ENCODE measurements at places on chromosomes 2 and 18.

DNA sequence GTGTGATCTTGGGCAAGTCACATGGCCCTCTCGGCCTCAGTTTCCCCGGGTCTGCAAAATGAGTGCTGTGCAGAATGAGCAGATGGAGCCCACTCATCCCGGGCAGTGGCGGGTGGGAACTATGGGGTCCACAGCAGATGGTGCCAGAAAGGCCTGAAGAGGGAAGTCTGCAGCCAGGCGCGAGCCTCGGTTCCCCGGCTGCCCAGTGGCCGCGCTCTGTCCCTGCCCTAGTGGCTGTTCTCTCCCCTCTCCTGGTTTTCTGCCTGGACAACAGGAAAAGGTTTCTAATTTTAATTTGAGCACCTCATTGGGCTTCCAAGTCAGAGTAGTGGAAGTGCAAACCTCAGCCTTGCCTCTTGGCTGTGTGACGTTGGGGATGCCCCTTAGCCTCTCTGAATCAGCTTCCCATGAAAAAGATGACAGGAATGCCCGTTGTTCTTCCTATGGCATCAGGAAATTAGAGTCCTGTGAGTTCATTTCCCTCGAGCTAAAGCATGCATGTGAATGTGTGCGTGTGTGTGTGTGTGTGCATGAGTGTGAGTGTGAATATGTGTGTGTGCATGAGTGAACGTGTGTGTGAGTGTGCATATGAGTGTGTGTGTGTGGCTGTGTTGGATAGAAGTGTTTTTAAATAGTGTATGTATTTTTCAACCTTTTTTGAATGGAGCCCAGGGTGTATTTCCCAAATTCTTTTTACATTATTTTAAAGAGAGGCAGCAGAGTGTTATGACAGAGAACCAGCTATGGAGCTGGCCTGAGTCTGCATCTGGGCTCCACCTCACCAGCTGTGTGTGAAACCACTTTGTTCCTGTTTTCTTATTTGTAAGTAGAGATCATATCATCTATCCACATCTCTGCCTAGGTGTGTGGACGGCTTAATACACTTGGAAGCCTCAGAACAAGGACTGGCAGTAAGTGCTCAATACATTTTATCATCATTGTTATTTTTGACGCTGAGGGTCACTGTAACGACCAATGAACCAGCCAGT, 41.3 kb downstream of the RRM2 start:
- ATAC-seq, result no peak

DNA sequence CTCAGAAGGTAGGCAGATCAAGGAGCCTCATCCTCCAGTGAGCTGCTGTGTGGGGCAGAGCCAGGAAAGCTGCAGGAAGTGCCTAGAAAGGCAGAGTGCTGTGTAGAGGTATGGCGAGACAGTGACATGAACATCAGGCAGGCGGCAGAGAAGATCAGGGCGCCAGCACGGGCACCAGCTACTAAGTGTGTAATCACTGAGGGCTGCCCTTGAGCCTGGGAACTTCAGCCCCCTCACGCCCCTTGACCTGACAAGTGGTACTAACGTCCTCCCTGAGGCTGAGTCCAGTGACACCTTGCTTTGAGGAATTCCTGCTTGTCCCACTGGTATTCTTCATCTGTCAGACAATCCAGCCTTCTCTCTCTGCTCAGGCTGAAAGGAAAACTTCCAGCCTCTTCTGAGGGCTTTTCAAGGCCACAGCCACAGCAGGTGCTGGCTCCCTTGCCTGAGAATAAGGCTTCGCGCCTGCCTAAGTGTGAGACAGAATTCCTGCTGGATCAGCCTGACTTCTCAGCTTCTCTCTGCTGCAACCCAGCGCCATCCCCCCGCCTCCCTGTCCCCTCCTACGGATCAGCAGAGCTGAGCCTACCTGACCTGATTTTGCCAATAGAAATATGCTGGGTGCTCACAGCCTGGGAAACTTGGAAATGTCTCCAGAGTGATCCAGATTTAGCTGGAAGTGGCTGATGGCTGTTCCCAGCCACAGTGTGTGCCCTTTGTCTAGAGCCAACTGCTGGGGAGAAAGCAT, 148.0 kb downstream of the SMAD7 start:
- ATAC-seq, result no peak

- ATAC-seq, result no peak
Measured at GRCh38 chr2:128558441-128558840, 239.8 kb upstream of the HS6ST1 start.

- peak; percentile 36 for ATAC-seq
Measured at GRCh38 chr2:130370490-130370889, 14.6 kb downstream of the PTPN18 start.

- ATAC-seq, result no peak
Measured at GRCh38 chr2:107148496-107148895, 262.5 kb upstream of the ST6GAL2 start.

DNA sequence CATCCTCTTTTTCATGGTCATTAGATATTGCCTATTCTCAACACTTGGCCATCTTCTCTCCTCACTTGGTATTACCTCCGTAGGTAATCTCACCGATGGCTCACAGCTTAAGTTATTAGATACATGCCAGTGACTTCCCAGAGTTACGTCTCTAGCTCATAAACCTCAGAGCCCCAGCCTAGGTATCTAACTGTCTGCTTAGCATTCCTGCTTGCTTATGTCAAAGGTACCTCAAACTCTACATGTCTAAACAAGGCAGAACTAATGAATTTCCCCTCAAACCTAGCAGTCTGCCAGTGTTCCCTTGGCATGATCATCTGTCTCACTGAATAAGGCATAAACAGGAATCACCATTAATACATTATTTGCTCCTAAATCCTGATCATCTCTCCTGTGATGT, 27.7 kb upstream of the ZNF638 start:
- ATAC-seq, result no peak

- no peak for ATAC-seq
Measured at GRCh38 chr2:37654419-37654818, 17.0 kb downstream of the CDC42EP3 start.

DNA sequence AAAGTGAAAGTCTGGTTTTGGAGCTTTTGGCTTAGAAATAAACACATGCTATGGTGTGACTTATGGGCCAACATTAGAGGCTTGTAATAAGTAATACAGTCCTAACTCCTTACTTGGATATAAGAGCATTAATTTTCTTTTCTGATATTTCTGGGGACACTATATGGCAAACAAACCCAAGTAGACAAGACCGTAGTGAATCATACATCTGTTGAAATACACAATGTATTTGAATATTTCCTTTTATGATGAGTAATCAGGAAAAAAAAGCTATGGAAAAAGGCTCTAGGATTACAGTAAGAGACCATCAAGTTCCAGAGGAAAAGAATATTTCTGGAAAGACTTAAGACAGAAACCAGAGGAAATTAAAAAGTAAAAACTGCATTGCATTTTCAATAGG, 146.0 kb upstream of the CYP26B1 start:
- ATAC-seq, result no peak

GRCh38 chr2:235480614-235481013, 13.2 kb upstream of the AGAP1 start:
- no peak for ATAC-seq

- no peak for ATAC-seq
Measured at GRCh38 chr2:5495586-5495985, 196.6 kb upstream of the SOX11 start.

GRCh38 chr2:191976436-191976835, 129.5 kb upstream of the CAVIN2 start:
- ATAC-seq, result no peak

GRCh38 chr18:22391407-22392345, 26.0 kb downstream of the CTAGE1 start:
- no peak for ATAC-seq

- no peak for ATAC-seq
Measured at GRCh38 chr2:26640331-26640745, 828 bp downstream of the CIB4 start.

DNA sequence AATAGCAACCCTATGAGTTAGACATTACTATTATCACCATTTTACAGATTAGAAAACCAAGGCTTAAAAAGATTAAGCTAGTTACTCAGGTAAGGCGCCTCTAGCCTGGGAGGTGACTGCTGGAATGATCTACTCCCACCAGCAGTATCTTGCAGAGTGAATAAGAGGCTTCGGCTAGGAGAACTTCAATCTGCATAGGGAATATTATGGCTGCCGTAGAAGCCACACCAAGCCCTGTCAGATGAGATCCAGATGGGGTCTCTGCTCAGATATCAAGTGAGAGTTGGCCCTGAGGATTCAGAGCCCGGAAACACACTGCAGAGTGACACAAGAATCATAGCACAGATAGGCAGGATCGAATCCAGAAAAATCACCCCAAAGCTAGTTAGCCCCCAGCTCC, 21.5 kb upstream of the PKDCC start:
- ATAC-seq, result no peak

GRCh38 chr18:25136416-25137196, 215.4 kb downstream of the ZNF521 start:
- ATAC-seq, result no peak

- no peak for ATAC-seq
Measured at GRCh38 chr2:154837035-154837434, 138.5 kb downstream of the KCNJ3 start.

GRCh38 chr2:159111346-159111927, 143.0 kb downstream of the TANC1 start:
- ATAC-seq, result no peak

GRCh38 chr2:10537522-10538199, 89.5 kb upstream of the ODC1 start:
- no peak for ATAC-seq

- ATAC-seq, result no peak
Measured at GRCh38 chr2:42974721-42975717, 182.6 kb upstream of the HAAO start.

- ATAC-seq, result no peak
Measured at GRCh38 chr2:220789961-220790360, 782.1 kb downstream of the EPHA4 start.

- no peak for ATAC-seq
Measured at GRCh38 chr2:226306969-226307368, 492.7 kb downstream of the IRS1 start.

- peak; percentile 42 for ATAC-seq
Measured at GRCh38 chr2:27703638-27704341, 40.1 kb downstream of the SLC4A1AP start.

- ATAC-seq, result no peak
Measured at GRCh38 chr2:179692043-179692442, 169.4 kb downstream of the ZNF385B start.

DNA sequence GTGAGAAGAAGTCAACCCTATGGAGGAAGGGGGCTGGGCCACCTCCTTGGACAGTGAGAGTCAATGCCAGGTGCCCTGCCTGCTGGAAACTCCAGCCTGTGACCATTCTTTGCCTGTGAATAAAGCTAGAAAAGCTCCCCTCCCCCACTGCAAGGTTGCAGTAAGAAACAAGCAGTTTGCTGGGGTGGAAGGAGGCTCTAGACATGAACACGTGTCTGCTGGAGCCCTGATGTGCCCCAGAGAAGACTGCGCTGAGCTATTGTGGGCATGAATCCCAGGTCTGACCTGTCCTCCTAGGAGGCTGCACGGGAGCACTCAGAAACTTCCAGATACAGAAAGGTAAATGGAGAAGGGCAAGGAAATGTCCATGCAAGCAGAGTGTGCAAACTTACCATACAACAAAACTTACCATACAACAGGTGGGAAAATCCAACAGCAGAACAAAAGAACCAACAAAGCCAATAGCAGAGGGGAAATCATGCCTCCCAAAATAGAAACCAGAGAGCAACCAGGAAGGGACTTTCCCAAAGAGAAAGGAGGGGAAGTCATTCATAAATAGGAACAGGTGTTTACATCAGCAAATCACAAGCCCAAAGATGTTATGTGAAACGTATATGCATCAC, 278.7 kb downstream of the BCL2 start:
- ATAC-seq, result peak; percentile 41

DNA sequence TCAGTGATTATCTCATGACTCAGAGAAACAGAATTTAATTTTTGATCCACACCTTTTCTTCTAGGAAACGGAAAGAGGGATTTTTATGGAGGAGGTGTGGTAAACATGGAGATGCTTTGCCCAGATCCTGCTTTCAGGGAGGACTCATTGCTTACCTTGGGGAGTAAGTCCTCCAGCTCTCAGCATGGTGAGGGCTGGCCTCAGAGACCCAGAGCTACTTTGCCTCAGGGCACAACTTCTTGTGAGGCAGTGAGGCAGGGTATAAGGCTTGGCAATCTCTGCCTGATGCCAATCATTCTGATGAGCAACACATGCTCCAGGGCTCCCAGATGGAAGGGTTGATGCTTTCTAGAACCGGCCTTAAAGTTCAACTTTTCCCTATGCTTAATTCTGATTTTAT, 189.9 kb upstream of the DCC start:
- ATAC-seq, result no peak

DNA sequence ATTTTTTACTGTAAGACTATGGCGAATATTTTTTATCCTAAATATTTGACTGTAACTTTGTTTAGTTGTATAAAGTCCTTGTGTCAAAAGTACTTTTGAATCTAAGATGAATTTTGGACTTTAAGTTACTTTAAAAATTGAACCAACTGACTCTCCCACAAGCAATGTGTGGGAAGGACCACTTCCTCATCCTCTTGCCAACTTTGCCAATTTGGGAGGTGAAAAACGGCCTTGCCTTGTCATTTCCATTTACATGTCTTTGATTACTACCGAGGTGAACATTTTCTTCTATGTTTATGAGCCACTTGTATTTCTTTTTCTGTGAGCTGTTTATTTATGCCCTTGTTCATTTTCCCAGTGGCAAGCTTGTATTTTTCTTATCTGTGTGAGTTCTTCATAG, 12.8 kb upstream of the MSGN1 start:
- no peak for ATAC-seq

- no peak for ATAC-seq
Measured at GRCh38 chr2:11571170-11571569, 37.3 kb downstream of the GREB1 start.

DNA sequence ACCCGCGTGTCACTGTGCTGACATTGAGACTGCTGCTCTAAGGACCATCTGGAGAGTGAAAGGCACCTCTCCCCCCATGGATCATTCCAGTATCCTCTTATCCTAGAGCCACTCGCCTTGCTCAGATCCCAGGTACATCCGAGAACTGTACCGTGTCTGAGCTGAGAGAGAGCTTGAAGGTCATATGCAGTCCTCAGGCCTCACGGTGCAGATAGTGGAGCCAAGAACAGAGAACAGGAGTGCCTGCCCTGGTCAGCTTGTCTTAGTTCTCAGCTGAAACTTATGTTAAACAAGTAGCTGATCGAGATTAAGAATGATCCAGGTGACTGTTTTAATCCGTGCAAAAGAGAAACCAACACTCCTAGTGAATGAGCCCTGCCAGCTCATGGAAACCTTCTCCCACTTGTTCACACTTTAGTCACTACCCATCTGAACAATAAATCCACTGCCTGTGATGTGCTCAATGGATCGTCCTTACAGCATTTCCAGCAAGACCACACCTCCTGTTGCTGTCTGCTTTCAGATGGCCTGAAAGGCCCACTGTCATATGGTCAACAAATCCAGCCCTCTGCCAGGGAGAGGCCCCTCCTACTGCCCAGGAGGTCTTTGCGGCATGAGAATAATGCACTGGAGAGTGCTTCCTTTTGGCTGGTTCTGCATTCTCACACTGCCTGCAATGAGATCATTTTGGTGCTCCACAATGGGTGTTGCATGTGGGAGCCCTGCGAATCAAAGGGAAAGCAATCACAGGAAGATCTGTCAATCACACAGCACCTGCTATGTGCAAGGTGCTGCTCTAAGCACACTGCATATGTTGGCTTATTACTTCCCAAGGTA, 43.7 kb upstream of the APCDD1 start:
- ATAC-seq, result no peak

GRCh38 chr2:186307871-186308270, 178.2 kb upstream of the ZC3H15 start:
- ATAC-seq, result no peak

- no peak for ATAC-seq
Measured at GRCh38 chr2:187655001-187655400, 100.8 kb upstream of the TFPI start.

- no peak for ATAC-seq
Measured at GRCh38 chr2:105754011-105754410, 9.3 kb downstream of the NCK2 start.
